Left ventricle myocardium inferior (tissue), 1 donor: ENCODE measurements at places on chromosomes 12 and 14.

- no peak for DNase-seq
Measured at GRCh38 chr14:79947440-79948054, 263.8 kb downstream of the DIO2 start.

DNA sequence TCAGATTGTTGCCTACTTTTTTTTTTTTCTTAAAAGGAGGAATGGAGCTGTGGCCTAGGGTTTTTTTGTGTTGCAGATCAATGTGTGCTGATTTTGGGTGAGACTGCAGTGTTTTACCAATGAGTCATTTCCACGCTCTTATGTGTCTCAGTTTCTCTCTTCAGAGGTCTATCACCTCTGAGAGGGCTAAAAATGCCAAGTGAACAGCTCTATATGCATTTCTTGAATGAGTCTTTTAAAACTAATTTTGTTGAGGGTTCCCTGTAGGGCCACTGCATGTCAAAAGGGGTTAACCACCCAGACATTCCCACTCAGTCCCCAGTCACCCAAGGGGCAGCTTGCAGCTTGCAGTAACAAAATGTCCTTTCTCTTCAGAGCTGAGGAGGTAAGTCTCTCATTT lies 24.3 kb upstream of the GLIPR1L2 start:
- DNase-seq: no peak

DNA sequence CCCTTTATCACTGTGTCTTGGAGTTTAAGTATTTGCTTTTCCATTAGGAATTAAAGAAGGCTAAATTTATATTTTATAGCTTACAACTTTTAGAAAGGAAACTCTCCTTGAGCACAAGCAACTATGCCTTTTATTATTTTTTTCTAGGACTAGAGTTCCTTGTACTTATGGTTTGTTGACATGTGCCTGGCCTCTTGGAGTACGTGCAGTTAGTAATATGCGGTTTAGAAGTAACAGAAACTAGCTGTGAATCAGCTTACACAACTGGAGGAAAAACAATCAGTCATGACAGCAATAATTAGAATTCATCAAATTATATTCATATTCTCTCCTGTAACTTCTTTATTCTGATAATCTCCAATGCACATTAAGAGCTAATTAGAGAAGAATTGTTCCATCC lies 428.7 kb downstream of the AEBP2 start:
- DNase-seq: no peak

- no peak for DNase-seq
Measured at GRCh38 chr14:62329427-62329826, 567.2 kb downstream of the SNAPC1 start.

- DNase-seq: no peak
Measured at GRCh38 chr14:72758420-72758819, 135.5 kb downstream of the DPF3 start.

DNA sequence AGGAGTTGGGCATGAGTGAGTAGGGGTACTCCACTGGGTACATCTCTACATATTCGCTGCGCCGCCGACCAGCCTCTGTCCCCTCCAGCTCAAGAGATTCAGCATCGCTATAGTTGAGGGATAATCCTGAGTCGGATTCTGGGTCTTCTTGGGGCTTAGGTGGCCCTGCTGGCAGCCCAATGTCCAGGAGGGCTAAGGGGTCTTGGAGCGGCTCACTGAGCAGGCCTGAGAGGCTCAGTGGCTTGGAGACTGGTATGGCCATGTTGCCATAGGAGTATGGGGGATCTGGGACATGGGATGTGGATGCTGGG lies 7.9 kb downstream of the NFE2 start:
- DNase-seq: no peak

GRCh38 chr12:6729186-6729585 lies 5.3 kb downstream of the COPS7A start:
- DNase-seq: no peak

- DNase-seq: no peak
Measured at GRCh38 chr14:74824997-74825396, 50.9 kb downstream of the PROX2 start.

GRCh38 chr12:14612898-14613445 lies 45.3 kb upstream of the PLBD1 start:
- DNase-seq: no peak

DNA sequence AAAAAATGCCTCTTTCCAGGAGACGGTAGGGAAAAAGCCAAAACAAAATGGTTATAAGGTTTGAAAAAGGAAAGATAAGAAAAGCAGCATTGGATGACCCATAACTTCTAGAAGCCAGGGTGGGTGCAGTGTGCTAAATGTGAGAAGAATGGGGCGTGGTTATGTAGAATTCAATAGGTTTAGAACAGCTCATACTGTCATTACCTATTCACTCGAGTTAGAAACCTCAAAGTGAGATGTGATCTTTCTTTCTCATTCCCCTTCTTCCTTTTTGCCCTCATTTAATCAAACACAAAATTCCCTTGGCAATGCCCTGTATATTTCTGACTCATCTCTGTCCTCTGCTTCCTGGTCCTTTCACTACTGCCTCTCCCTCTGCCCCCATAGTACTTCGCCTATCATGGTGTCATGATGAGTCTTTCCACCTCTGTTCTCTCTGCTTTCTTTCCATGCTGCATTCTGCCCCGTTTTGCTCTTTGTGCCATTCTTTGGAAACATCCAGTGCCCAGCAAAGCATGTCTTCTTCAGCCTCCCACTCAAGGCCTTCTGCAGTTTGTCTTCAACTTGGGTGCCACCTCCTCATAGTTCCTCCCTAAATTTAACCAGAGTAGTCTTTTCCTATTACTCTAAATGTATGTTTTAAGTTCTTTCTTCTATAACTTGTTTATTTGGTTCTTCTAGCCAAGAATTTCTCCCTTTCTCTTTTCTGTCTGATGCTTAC lies 496.3 kb downstream of the NRXN3 start:
- DNase-seq: no peak

GRCh38 chr14:94022532-94023411 lies 3.4 kb upstream of the OTUB2 start:
- peak; percentile 1 for DNase-seq

- no peak for DNase-seq
Measured at GRCh38 chr12:50088577-50089335, 3.6 kb downstream of the SMARCD1 start.

- no peak for DNase-seq
Measured at GRCh38 chr12:1977109-1977508, 27.1 kb downstream of the DCP1B start.

DNA sequence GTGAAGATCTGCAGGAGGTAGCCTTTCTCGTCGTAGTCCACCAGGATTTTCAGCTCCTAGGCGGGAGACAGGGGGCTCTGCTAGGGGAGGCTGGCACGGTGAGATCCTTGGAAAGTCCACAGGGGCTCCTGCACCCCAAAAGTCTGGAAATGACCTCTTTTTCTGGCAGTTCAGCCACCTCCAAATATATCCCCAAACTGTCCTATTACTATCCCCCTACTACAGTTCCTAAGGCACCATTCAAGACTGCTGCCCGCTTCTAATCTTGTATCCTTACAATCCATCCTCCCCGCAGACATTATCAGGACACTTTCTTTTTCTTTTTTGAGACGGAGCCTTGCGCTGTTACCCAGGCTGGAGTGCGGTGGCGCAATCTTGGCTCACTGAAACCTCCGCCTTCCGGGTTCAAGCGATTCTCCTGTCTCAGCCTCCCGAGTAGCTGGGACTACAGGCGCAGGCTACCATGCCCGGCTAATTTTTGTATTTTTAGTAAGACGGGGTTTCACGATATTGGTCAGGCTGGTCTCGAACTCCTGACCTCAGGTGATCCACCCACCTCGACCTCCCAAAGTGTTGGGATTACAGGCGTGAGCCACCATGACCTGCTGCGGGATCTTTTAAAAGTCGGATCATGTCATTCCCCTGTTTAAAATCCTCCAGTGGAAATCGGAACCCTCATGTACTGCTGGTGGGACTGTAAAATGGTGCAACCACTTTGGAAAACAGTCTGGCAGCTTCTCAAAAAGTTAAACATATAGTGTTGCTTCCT lies 18.5 kb downstream of the HPD start:
- no peak for DNase-seq

DNA sequence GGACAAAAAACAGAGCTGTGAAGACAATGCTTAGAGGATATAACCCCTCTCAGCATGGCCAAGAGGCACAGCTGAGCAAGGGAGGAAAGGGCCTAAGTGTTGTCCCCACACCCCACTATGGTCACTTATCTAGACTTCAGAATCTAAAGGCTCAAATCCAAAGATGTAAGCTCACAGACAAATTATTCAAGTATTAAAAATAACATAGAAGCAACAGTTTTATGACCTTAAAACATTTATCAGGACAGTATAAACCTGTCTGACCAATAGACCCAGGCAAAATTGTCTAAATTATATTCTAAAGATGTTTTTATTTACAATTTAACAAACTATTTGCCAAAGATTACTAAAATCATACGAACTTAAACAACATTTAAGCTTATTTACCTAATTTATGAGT lies 28.1 kb upstream of the PRICKLE1 start:
- no peak for DNase-seq

- no peak for DNase-seq
Measured at GRCh38 chr12:89349814-89350213, 2.5 kb downstream of the DUSP6 start.

DNA sequence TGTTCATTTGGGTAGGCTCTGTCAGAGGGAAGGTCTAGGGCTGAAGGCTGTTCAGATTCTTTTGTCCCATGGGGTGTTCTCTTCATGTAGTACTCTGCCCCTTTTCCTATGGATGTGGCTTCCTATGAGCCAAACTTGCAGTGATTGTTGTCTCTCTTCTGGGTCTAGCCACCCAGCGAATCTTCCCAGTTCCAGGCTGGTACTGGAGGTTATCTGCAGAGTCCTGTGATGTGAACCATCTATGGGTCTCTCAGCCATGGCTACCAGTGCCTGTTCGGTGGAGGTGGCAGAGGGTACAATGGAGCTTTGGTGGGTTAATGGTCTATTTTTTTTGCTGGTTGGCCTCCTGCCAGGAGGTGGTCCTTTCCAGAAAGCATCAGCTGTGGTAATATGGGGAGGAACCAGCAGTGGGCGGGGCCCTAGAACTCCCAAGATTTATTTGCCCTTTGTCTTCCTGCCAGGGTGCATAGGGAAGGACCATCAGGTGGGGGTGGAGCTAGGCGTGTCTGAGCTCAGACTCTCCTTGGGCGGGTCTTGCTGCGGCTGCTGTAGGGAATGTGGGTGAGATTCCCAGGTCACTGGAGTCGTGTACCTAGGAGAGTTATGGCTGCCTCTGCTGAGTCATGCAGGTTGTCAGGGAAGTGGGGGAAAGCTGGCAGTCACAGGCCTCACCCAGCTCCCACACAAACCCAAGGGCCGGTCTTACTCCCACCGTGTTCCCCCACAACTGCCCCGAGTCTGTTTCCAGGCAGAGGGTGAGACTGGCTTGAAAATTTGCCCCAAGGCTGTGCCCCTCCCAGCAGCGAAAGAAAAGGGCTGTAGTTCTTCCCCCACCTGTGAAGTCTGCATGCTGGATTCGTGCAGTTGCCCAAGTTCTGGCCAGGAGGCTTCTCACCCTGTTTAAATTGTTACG lies 17.5 kb downstream of the MTRFR start:
- no peak for DNase-seq

DNA sequence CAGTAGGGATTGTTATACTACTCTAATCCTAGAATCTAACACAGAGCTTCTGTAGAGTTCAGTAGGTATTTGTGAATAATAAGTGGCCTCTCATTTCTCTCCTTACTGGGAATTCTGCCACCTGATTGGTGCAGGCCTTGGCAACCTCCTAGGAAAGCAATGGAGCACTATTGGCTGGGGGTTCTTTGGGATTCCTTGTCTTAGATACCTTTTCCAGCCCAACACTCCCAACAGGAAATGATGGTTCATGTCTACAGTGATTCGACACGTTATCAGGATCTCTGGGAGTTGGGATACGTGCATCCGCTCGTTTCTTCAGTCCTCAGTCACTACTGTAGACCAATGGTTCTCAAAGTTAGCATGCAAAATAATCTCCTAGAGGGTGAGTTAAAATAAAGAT lies 67.4 kb downstream of the ELK3 start:
- DNase-seq: no peak

GRCh38 chr12:128600886-128601285 lies 222.9 kb downstream of the SLC15A4 start:
- DNase-seq: no peak

DNA sequence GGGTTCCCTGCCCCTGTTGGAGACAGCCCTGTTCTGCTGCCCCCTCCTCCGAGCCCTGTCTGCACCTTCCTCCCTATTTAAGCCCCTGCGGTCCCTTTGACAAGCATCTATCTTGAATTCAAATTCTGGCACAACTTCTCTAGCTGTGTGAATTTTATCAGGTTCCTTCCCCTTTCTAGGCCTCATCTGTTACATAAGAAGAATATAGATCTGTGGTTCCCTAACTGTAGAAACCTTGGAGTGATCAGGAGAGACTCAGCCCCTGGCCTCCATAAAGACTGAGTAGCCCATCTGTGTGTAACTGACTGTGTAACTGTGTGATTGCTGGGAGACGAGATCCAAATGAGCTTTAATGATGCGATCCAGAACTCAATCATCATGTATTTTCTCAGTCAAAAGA lies 13.0 kb upstream of the RACGAP1 start:
- DNase-seq: no peak

DNA sequence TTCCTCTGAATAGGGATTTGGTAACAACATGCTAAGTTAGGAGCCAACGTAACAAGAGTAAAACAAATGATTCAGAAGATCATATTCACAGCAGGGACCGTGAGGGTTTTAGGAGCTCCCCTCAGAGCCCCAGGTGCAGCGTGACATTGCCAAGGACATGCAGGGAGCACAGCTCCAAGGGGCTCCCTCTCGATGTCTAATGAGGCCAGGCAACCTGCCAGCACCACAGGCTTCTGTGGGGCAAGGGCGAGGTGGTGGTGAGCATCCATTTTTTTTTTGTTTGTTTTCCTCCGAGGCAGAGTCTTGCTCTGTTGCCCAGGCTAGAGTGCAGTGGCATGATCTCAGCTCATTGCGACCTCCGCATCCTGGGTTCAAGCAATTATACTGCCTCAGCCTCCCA lies 95.1 kb upstream of the PTPRB start:
- DNase-seq: no peak

- no peak for DNase-seq
Measured at GRCh38 chr12:47302111-47302671, 222.4 kb upstream of the AMIGO2 start.

- DNase-seq: no peak
Measured at GRCh38 chr14:98819132-98819866, 452.7 kb downstream of the BCL11B start.

DNA sequence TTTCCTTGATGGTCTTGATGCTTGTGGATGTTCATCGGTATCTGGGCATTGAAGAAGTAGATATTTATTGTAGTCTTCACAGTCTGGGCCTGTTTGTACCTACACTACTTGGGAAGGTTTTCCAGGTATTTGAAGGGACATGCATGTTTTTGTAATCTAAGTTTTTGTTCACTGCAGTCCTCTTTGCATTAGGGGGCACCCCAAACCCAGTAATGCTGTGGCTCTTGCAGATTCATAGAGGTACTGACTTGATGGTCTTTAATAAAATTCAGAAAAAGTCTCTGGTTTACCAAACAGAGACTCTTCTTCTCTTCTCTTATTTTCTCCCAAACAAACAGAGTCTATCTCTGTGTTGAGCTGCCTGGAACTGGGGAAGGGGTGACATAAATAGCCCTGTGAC lies 150.9 kb upstream of the SLC16A7 start:
- no peak for DNase-seq

- no peak for DNase-seq
Measured at GRCh38 chr12:6262623-6263022, 47.9 kb upstream of the PLEKHG6 start.
